ENCODE measurements at places on chromosomes 6 and 20.

GRCh38 chr6:23180504-23181293, 611.3 kb downstream of the HDGFL1 start:
- DNase-seq, result peak; percentile 91

DNA sequence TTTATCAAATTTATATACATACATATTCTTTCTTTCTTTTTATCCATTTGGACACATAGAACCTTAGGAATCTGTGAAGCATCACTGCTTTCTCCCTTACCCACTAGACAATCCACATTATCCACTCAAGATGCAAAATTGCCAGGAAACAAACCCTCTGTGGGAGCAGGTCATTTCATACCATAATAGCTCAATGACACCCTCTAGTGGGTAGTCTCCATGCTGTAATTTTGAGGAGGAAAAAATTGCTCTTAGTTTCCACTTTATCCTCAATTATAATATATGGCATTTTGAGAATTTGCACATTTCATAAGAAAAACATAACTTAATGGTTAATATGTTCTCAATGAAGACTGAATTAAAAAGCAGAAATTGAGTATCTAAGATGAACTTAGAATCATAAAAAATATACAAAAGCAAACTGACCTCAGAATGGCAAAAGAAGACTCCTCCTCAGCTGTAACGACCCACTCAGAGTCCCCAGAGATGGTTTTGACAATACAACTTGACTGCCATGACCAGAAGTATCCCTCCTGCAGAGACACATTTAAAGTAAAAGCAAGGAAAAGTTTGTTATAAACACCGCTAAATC, 164.1 kb downstream of the FRK start:
- peak; percentile 28 for DNase-seq

- DNase-seq, result no peak
Observed at GRCh38 chr6:652865-653264, 4.0 kb downstream of the HUS1B start.

GRCh38 chr6:37517411-37517812, 17.7 kb upstream of the CCDC167 start:
- no peak for DNase-seq

- no peak for DNase-seq
Observed at GRCh38 chr20:42553374-42553773, 636.3 kb downstream of the PTPRT start.

GRCh38 chr6:106648651-106649308, 19.4 kb downstream of the QRSL1 start:
- DNase-seq, result no peak
